Activated CD4-positive, alpha-beta memory T cell treated with anti-CD3 and anti-CD28 coated beads for 36 hours (primary cell): ENCODE measurements at places on chromosomes 6 and 20. TPM values are rescaled to one million over a fixed set of nuclear protein-coding genes. Genes with fewer than 3 reads are reported as not detected.

DNA sequence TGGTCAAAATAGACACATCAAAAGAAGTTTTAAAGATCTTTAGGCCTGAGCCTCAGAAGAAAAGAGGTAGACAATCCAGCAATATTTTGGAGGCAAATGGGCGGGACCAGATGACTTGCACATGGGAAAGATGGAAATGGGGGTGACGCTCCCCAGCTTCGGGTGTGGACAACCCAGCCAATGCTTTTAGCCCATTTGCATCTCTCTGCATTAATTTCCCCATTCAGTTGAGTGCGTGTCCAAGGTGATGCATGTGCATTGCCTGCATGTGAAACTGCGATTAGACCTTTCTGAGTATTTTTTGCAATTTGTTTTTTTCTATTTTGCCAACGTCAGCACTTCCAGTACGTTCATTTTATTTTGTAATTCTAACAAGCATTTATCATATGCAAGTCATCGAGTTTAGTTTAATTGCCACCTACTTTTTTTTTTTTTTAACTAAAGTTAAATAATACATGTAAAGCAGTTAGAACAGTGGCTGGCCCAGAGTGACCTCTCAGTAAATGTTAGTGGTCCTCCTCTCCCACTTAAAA, 24.2 kb downstream of the PDRG1 start:
- no peak overlapping the region for H3K27ac ChIP-seq
- H3K27me3 ChIP-seq, result peaks cover 17% of the 10 kb centered on the region
- no peak for DNase-seq
- no peaks in the 10 kb centered on the region for H3K36me3 ChIP-seq
- no peaks in the 10 kb centered on the region for H3K4me1 ChIP-seq
- no peak overlapping the region for H3K4me3 ChIP-seq

DNA sequence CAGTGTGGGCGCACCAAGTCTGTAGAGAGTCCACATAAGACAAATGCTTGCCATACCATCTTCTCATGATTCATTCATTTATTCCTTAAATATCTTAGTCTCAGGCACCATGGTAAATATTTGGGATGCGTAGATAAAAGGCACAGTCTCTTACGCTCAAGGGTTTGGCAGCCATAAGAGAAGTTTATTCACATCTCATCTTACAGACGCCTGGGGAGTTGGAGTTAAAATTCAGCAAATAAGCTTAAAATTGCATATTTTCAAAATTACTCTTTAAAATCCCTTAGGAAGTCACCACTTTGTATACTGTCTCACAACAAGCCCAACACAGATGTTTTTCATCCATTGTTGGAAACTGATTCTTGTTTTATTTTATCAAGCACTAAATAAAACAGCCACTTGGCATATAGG, 363.3 kb downstream of the KIF16B start:
- H3K27ac ChIP-seq, result no peak overlapping the region
- H3K4me3 ChIP-seq, result no peak overlapping the region
- no peaks in the 10 kb centered on the region for H3K36me3 ChIP-seq
- H3K4me1 ChIP-seq, result no peaks in the 10 kb centered on the region
- peaks cover 1% of the 10 kb centered on the region for H3K27me3 ChIP-seq

GRCh38 chr6:141464490-141464889, 668.2 kb upstream of the GJE1 start:
- H3K27me3 ChIP-seq, result no peaks in the 10 kb centered on the region
- H3K4me3 ChIP-seq, result no peak overlapping the region
- no peak overlapping the region for H3K27ac ChIP-seq
- H3K36me3 ChIP-seq, result no peaks in the 10 kb centered on the region
- no peak for DNase-seq

DNA sequence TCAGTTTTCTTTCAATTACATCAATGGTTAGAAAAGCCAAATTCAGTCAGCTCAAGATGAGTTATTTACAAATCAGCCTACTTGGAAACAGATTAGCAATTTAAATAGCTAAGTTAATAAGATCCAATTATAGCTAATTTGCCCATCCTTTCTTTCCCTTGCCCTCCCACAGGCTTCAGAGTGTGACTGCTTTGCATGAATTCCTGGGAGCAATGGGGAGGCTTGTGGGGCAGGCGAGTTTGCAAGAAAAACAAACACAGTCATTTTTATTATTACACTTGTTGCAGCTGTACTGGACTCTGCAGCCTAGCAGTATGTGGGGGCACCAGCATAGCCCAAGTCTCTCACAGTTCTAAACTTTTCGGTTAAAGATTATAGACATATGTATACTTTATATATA, 219.0 kb downstream of the NKAIN2 start:
- H3K4me1 ChIP-seq, result no peaks in the 10 kb centered on the region
- no peak overlapping the region for H3K4me3 ChIP-seq
- H3K27me3 ChIP-seq, result no peaks in the 10 kb centered on the region

- no peak overlapping the region for H3K4me3 ChIP-seq
- peaks cover 2% of the 10 kb centered on the region for H3K27me3 ChIP-seq
- no peak for DNase-seq
- H3K27ac ChIP-seq, result no peak overlapping the region
- H3K4me1 ChIP-seq, result no peaks in the 10 kb centered on the region
- no peaks in the 10 kb centered on the region for H3K36me3 ChIP-seq
Measured at GRCh38 chr6:2434116-2434515, 188.7 kb upstream of the GMDS start.

DNA sequence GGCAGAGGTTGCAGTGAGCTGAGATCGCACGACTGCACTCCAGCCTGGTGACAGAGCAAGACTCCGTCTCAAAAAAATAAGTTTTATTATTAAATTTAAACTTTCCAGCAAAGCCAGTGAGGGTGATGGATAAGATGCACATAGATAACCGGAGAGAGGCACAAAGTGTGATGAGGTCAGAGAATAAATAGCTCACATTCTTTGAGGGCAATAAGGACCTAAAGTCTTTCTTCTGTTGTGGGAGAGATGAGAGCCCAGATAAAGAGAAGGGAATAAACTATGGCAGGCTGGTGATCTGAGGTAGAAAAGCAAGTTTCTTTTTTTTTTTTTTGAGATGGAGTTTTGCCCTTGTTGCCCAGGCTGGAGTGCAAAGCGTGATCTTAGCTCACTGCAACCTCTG, 20.6 kb upstream of the EZR start:
- H3K4me1 ChIP-seq, result no peaks in the 10 kb centered on the region
- no peaks in the 10 kb centered on the region for H3K27me3 ChIP-seq
- peaks cover 2% of the 10 kb centered on the region for H3K36me3 ChIP-seq
- no peak overlapping the region for H3K27ac ChIP-seq

DNA sequence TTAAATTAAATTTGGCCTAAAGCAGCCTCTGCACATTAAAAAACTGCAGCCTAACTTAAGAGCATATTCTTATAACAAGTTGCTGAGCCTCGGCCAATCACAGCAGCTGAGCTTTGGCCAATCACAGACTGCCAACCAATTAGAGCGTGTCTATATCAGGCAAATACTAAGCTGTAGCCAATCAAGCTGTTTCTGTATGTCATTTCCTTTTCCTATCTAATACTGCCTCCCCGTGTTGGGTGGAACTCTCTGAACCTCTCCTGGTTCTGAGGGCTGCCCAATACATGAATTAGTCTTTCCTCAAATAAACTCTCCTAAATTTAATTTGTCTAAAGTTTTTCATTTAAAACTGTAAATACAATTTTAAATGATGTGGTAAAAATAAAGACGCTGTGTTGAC, 3.9 kb upstream of the TMEM244 start:
- no peak overlapping the region for H3K4me3 ChIP-seq
- no peak for DNase-seq
- no peak overlapping the region for H3K27ac ChIP-seq
- H3K4me1 ChIP-seq, result peaks cover 14% of the 10 kb centered on the region
- H3K27me3 ChIP-seq, result no peaks in the 10 kb centered on the region

DNA sequence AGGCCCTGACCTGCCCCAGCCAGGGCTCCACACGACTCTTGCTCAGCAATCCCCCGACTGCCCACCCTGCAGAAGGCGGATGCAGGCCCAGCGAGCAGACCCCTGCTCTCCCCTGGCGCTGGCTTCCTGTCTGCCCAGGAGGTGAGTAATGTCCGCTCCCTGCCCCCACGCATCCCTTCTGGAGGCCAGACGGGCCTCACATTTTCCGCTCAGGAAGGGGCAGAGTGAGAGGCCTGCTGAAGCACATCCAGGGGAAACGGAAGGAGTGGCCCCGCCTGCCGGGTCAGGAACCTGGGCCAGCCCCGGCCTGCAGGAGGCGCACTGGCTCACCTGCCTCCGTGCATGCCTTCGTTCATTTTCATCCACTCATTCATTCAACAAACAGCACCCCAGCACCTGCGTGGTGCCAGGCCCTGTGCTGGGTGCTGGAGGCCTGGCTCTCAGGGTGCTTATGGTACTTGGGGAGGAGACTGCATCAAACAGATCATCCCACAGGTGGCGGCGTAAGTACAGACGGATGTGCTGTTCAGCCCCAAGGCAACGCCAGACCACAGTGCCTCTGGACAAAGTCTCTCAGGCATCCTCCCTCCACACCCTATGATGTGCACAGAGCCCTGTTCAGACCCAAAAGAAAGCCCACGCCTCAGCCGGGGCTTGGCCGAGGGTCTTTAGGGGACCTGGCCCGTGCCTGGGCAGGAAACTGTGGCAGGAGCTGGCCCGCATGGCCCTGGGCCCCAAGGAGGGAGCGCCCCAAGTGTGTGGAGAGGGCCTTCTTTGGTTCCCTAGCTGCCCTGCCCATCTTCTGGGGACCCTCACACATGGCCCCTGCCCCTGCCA, 112.1 kb downstream of the ASXL1 start:
- peak; percentile 50 for DNase-seq
- no peaks in the 10 kb centered on the region for H3K27me3 ChIP-seq
- H3K4me3 ChIP-seq, result no peak overlapping the region
- peaks cover 2% of the 10 kb centered on the region for H3K4me1 ChIP-seq

DNA sequence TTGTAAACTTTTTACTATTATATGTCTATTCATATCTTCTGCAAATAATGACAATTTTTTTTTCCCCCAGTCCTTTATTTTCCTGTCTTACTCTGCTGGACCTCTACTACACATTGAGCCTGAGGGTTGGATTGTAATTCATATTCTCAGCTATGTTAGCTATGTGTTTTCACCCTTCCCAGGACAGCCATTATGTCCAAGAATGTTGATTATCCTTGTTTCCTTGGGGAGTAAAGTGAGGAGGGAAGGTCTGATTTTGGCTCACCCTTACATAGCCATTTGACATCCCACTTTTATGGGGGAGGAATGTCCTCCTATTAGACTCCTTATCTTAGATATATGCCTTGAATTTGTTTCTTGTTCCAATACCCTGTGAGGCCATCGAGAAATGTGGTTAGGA, 17.6 kb upstream of the TBC1D32 start:
- H3K4me3 ChIP-seq, result no peak overlapping the region
- no peaks in the 10 kb centered on the region for H3K36me3 ChIP-seq
- no peak overlapping the region for H3K27ac ChIP-seq

GRCh38 chr20:17904027-17904426, 64.6 kb downstream of the SNX5 start:
- DNase-seq, result peak; percentile 41
- H3K27me3 ChIP-seq, result peaks cover under 1% of the 10 kb centered on the region
- no peaks in the 10 kb centered on the region for H3K36me3 ChIP-seq
- no peak overlapping the region for H3K27ac ChIP-seq
- peaks cover 5% of the 10 kb centered on the region for H3K4me1 ChIP-seq

DNA sequence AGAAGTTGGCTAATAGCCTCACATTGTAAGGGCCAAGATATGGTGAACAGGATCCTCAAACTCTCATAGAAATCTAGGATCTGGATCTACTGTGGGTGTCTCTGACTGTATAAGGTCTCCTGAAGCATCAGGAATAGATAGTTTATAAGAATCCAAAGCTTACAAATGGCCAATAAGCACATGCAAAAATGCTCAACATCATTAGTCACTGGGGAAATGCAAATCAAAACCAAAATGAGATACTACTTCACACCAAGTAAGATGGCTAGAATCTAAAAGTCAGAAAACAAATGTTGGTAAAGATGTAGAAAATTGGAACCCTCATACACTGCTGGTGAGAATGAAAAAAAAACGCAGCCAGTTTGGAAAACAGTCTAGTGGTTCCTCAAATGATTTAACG, 14.3 kb upstream of the RNF182 start:
- H3K4me3 ChIP-seq, result no peak overlapping the region
- H3K4me1 ChIP-seq, result no peaks in the 10 kb centered on the region
- no peak overlapping the region for H3K27ac ChIP-seq
- H3K27me3 ChIP-seq, result peaks cover 27% of the 10 kb centered on the region

- DNase-seq, result peak; percentile 83
- no peak overlapping the region for H3K27ac ChIP-seq
- no peaks in the 10 kb centered on the region for H3K27me3 ChIP-seq
Measured at GRCh38 chr20:35207950-35208611, 18.4 kb upstream of the MMP24 start.

- H3K36me3 ChIP-seq, result no peaks in the 10 kb centered on the region
- H3K27me3 ChIP-seq, result peaks cover 41% of the 10 kb centered on the region
- DNase-seq, result no peak
- H3K4me3 ChIP-seq, result no peak overlapping the region
Measured at GRCh38 chr6:10880366-10880765, 1.5 kb downstream of the GCM2 start.

GRCh38 chr20:39048000-39048696, 86.0 kb downstream of the DHX35 start:
- H3K27ac ChIP-seq, result no peak overlapping the region
- peak; percentile 80 for DNase-seq
- no peak overlapping the region for H3K4me3 ChIP-seq

DNA sequence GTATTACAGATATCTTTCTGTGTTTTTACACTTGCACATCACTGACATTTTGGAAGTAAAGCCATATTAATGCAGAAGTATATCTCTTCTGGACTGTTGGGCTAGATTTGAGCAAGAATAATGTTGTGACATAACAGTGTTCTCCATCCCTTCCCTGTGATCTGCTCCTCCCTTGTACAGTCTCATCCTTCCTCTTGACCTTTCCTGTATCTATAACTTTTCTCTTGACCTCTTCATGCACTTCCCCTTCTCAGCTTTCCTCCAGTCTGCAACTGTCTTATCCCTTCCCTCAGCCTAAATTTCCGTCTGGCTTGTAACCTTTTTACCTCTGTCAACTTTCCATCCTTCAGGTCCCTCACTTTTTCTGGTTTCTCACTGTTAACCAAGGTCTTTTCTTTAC, 29.8 kb downstream of the NCOA3 start:
- DNase-seq, result no peak
- H3K4me1 ChIP-seq, result peaks cover 47% of the 10 kb centered on the region
- H3K27me3 ChIP-seq, result no peaks in the 10 kb centered on the region

DNA sequence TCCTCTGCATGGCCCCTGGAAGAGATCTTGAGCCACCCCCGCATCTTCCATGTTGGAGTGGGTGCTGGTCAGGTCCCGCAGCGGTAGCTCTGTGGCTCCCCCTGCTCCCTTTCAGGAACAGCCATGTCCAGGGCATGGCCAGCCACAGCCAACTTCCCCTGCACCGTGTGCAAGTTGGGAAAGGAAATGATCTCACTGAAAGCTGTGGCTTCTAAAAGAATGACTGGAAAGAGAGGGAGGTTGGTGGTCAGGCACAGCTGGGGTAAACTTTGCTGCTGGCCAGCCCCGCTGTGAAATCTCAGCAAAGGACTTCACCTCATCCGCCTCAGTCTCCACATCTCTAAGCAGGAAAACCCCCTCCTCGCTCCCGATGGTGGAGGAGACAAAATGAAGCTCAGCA, 153.6 kb upstream of the CST7 start:
- H3K27me3 ChIP-seq, result peaks cover 4% of the 10 kb centered on the region
- peak; percentile 11 for DNase-seq
- H3K36me3 ChIP-seq, result no peaks in the 10 kb centered on the region
- H3K4me3 ChIP-seq, result no peak overlapping the region
- H3K4me1 ChIP-seq, result no peaks in the 10 kb centered on the region

Gene MAFB
- total RNA-seq, result not detected

Gene SAMD5
- total RNA-seq, result 0.12 TPM

Gene KIF25
- not detected for total RNA-seq

Gene TBX18
- not detected for total RNA-seq

Gene RCAN2
- 5.4 TPM for total RNA-seq

Gene ALDH8A1
- 0.24 TPM for total RNA-seq

Gene IL17F
- total RNA-seq, result 113 TPM

Gene COL20A1
- total RNA-seq, result not detected

Gene FOXF2
- not detected for total RNA-seq

Gene IGF2R
- 73.5 TPM for total RNA-seq

Gene IPCEF1
- 14.2 TPM for total RNA-seq
